ENCODE measurements at places on chromosomes 2 and 18.

- DNase-seq, result no peak
Observed at GRCh38 chr18:37575646-37576045, 10.0 kb upstream of the CELF4 start.

DNA sequence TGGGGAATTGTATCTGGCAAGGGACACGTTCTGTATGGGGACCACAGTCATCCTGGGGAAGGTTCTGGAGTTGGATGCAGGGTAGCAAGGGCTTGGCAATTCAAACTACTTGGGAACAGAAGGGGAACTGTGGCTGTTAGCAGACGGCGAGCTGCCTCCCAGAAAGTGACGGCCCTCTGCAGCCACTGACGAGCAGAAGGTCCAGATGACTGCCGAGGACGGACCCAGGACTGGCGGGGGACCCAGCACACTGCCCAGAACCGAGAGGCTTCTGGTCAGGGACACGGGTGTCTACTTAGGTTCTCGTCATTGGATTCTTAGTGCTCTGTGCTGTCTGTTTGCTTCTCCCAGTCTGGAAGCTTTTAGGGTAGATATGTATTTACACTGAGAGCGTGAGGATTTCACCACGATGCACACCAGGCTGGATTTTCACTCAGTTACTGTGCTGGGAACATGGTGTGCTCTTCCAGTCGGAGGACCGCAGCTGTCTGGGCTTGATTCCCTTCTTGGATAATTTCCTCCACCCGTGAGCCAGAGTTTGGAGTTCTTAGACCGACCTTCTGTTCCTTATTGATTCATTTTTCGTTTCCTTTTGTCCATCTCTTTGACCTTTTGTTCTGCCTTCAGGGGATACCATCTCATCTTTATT, 13.4 kb downstream of the GPR35 start:
- DNase-seq, result no peak

GRCh38 chr2:58614219-58614618, 373.1 kb upstream of the FANCL start:
- no peak for DNase-seq

DNA sequence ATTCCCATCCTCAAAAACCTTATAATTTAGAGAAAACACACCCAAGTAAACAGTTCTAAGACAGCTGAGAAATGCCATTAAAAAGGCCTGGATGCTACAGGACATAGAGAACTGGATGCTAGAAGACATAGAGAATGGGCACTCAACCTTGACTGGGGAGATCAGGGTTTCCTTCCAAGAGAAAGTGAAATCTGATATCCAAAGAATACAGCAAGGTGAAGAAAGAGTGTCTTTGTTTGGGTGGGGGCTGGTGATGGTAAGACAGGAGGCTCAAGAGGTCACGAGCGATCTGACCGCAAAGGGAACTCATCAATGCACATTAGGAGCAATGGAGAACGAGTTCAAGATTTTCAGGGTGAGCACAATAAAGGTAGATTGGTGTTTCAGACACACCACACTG, 31.6 kb downstream of the EPB41L3 start:
- DNase-seq, result no peak

Data from HuH-7.5 (cell line).